Gastroesophageal sphincter (tissue), 4 donors: ENCODE measurements at places on chromosomes 13 and 19. TPM values are rescaled to one million over a fixed set of nuclear protein-coding genes. Genes with fewer than 3 reads are reported as not detected.

DNA sequence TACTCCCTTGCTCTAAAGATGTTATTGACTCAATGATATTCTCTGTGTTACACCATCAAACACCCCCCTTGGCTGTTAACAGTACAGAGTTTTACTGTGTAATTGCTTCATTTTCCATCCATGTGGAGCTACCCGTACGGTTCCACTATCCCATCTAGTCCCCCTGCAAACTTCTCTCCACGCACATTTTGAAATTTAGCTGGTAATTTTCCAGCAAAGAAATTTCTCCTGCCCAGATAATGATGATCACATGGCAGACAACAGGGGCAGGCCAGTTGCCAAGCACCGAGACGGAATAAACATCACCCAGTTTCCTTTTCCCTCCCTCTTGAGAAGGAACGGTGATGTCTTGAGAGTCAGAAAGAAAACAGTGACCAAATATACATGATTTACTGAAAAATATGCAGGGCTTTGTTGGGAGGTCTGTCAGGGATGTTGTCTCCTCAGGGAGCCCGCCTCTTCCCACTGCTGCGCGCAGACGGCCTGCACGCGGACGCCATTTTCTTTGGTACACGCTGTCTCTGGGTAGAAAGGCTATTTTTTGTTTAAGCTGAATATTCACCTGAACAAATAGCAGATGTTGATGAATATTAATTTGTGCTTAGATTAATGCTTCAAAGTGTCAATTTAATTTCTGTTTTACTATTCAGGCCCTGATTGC, 109.9 kb downstream of the OLFM4 start:
- peaks cover 38% of the 10 kb centered on the region for H3K27me3 ChIP-seq
- H3K4me1 ChIP-seq = no peaks in the 10 kb centered on the region
- no peak overlapping the region for H3K4me3 ChIP-seq

- H3K4me1 ChIP-seq = peaks cover 28% of the 10 kb centered on the region
- H3K4me3 ChIP-seq = peak overlapping the region; percentile 83
- ATAC-seq = no peak
- H3K27me3 ChIP-seq = peaks cover 6% of the 10 kb centered on the region
- peak overlapping the region; percentile 91 for H3K27ac ChIP-seq
- no peaks in the 10 kb centered on the region for H3K36me3 ChIP-seq
These were observed 850 bp downstream of the MTMR6 start for GRCh38 chr13:25286308-25286968.

The SIGLEC5 gene
- 0.94 TPM for total RNA-seq

The CEBPA gene
- 11.3 TPM for total RNA-seq

- no peak overlapping the region for H3K27ac ChIP-seq
- no peak overlapping the region for H3K4me3 ChIP-seq
- no peak for ATAC-seq
- no peaks in the 10 kb centered on the region for H3K4me1 ChIP-seq
- no peaks in the 10 kb centered on the region for H3K27me3 ChIP-seq
- H3K36me3 ChIP-seq = no peaks in the 10 kb centered on the region
These were observed 201.7 kb downstream of the ABCC4 start for GRCh38 chr13:95099541-95099940.

GRCh38 chr19:3357271-3357991, 9.0 kb upstream of the NFIC start:
- ATAC-seq = no peak
- H3K27ac ChIP-seq = peak overlapping the region; percentile 100
- no peaks in the 10 kb centered on the region for H3K36me3 ChIP-seq
- no peak overlapping the region for H3K4me3 ChIP-seq

- no peaks in the 10 kb centered on the region for H3K27me3 ChIP-seq
- H3K4me3 ChIP-seq = no peak overlapping the region
These were observed 137.8 kb upstream of the MCF2L start for GRCh38 chr13:112831196-112831595.

DNA sequence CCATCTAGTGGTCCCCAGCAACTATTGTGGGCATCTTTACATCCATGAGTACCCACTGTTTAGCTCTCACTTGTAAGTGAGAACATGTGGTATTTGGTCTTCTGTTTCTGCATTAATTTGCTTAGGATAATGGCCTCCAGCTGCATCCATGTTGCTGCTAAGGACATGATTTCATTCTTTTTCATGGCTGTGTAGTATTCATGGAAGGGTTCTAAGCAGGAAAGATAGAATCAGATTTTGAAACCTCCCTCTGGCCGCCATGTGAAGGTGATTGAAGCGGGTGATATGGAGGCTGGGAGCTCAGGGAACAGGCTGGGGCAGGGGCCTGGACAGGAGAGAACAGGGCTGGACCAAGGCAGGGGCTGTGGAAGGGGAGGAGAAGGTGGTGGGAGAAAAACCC, 20.1 kb downstream of the LTBP4 start:
- no peak for ATAC-seq
- no peaks in the 10 kb centered on the region for H3K4me1 ChIP-seq
- no peaks in the 10 kb centered on the region for H3K27me3 ChIP-seq
- H3K36me3 ChIP-seq = no peaks in the 10 kb centered on the region

GRCh38 chr13:97388373-97388772, 45.6 kb upstream of the RAP2A start:
- no peaks in the 10 kb centered on the region for H3K27me3 ChIP-seq
- H3K36me3 ChIP-seq = no peaks in the 10 kb centered on the region
- no peak overlapping the region for H3K4me3 ChIP-seq
- ATAC-seq = no peak
- no peak overlapping the region for H3K27ac ChIP-seq

- peaks cover 10% of the 10 kb centered on the region for H3K4me1 ChIP-seq
- H3K27ac ChIP-seq = peak overlapping the region; percentile 41
- no peaks in the 10 kb centered on the region for H3K27me3 ChIP-seq
- H3K36me3 ChIP-seq = no peaks in the 10 kb centered on the region
These were observed 5.2 kb downstream of the PLEKHJ1 start for GRCh38 chr19:2230807-2231533.

- peaks cover 39% of the 10 kb centered on the region for H3K36me3 ChIP-seq
- H3K4me3 ChIP-seq = no peak overlapping the region
- ATAC-seq = no peak
- H3K4me1 ChIP-seq = no peaks in the 10 kb centered on the region
- no peak overlapping the region for H3K27ac ChIP-seq
- H3K27me3 ChIP-seq = no peaks in the 10 kb centered on the region
These were observed 185.7 kb downstream of the VWA8 start for GRCh38 chr13:41775251-41775650.

The CGB5 gene
- not detected for total RNA-seq

DNA sequence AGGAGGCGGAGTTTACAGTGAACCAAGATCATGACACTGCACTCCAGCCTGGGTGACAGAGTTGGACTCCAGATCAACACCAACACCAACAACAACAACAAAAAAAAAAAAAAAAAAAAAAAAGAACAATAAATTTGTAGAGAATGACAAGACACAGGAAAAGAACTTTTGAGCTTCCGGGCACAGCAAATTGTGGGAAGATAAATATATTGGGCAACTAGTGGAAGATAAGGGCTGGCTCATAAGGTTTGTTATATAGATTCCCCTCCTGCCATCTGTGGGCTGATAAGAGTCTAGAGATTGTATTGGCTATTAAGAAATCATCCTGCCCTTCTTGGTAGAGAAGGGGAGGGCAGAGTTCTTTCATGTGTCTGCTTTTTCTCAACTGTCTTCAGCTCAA, 33.1 kb upstream of the CYP2S1 start:
- no peaks in the 10 kb centered on the region for H3K27me3 ChIP-seq
- no peak overlapping the region for H3K4me3 ChIP-seq
- H3K27ac ChIP-seq = no peak overlapping the region
- H3K36me3 ChIP-seq = no peaks in the 10 kb centered on the region
- no peaks in the 10 kb centered on the region for H3K4me1 ChIP-seq
- no peak for ATAC-seq

DNA sequence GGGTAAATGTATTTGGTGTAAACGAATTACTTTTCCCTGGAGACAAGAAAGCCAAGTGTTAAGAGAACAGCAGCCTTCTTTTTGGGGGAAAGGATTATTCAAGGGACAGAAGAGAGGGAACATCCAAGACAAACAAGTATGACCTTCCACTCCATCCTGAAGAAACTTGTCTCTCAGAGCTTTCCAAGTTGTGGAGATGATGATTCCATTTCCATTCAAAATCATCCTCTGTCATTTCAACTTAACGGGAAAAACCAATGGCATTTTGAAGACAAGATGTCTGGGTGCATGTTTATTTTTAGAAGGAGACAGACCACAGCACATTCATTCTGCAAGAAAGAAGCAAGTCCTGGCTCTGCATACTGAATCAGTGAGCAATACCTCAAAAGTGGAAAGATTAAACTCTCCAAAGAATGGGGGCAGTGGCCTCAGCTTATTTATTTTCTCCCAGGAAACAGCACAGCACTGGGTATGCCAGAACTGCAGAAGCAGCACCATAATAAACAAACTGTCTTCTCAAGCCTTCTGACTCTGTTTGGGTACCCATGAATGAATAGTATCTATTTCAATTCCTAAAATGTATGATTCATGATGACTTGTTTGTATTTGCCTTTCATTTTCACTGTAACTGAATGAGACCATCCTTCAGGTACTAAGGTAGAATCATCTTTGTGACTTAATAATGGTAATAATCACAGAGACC, 541.0 kb downstream of the RFC3 start:
- H3K4me3 ChIP-seq = no peak overlapping the region
- H3K27ac ChIP-seq = no peak overlapping the region
- no peaks in the 10 kb centered on the region for H3K4me1 ChIP-seq
- H3K27me3 ChIP-seq = no peaks in the 10 kb centered on the region
- no peak for ATAC-seq

The CACNA1A gene
- total RNA-seq = not detected

DNA sequence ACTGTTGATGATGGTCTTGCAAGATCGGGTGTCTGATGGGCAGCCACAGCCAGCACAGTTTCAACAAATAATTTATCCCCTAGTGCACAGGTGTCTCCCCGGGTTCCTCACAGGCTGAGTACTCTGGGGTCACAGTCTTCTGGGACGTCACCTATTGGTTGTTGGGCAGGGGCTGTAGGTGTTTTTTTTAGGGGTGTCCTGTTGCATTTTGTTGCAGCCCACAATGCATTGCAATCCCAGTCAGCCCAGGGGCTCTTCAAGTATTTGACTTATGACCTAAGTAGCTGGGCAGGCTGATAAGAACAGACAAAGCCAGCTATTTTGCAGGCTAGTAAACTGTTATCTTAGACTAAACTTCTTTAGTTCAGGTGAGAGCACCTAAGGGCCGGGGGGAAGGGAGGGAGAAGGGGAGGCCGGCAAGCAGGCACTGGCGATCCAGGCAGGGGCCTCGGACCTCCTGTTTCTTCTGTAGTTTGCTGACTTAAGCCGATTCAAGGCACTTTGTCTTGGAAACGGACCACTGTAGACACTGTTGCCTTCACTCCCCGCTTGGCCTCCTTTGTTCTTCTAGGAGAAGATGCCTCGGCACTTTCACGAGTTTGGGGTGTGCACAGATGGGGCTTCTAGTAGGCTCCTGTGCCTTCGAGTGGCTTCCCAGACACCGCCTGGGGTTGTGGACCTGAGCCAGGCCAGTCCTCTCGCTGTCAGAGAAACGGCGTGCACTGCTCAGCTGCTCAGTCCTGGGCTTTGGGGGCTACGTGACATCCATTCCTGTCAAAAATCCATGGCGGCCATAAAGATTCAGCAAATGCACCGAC, 33.9 kb upstream of the GRTP1 start:
- H3K4me1 ChIP-seq = peaks cover 8% of the 10 kb centered on the region
- H3K36me3 ChIP-seq = no peaks in the 10 kb centered on the region
- no peak overlapping the region for H3K4me3 ChIP-seq
- peak overlapping the region; percentile 85 for H3K27ac ChIP-seq
- no peak for ATAC-seq
- H3K27me3 ChIP-seq = peaks cover 5% of the 10 kb centered on the region

DNA sequence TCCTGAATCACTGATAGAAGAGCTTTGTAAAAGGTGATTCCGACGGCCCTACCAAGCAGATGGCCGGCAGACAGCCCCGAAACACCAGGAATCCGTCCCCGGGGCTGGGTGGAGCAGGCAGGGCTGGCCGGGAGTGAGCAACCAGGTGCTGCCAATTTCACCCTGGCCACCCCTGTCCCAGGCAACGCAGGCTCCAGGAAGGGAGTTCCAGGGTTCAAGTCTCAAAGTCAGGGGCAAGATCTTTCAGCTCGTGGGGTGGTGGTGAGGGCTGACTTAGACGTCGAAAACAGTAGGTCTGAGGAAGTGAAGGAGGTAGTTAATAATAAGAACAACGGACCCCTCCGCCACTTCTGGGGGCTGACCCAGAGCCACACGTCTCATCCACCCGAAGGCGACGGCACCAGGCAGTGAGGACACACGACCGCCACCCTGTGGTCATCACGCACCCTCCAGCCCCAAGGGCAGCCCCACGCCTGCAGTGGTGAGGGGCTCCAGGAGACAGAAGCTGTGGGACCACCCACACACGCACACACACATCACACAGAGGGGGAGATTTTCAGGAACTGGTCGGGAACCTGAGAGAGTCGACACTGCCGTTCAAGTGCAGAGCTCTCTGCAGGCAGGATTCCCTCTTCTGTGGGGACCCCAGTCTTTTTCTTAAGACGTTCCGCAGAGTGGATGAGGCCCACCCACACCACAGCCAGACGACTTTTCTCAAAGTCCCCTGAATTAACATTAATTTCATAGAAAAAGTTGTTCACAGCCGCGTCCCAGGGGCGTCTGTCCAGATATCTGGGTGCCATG, 67.2 kb downstream of the SPACA7 start:
- no peak overlapping the region for H3K27ac ChIP-seq
- no peak for ATAC-seq
- H3K27me3 ChIP-seq = peaks cover 96% of the 10 kb centered on the region
- no peaks in the 10 kb centered on the region for H3K4me1 ChIP-seq
- H3K36me3 ChIP-seq = no peaks in the 10 kb centered on the region

GRCh38 chr13:82407321-82407720, 1475.0 kb downstream of the SLITRK1 start:
- no peaks in the 10 kb centered on the region for H3K4me1 ChIP-seq
- H3K4me3 ChIP-seq = no peak overlapping the region
- H3K27me3 ChIP-seq = no peaks in the 10 kb centered on the region
- ATAC-seq = no peak
- H3K27ac ChIP-seq = no peak overlapping the region

DNA sequence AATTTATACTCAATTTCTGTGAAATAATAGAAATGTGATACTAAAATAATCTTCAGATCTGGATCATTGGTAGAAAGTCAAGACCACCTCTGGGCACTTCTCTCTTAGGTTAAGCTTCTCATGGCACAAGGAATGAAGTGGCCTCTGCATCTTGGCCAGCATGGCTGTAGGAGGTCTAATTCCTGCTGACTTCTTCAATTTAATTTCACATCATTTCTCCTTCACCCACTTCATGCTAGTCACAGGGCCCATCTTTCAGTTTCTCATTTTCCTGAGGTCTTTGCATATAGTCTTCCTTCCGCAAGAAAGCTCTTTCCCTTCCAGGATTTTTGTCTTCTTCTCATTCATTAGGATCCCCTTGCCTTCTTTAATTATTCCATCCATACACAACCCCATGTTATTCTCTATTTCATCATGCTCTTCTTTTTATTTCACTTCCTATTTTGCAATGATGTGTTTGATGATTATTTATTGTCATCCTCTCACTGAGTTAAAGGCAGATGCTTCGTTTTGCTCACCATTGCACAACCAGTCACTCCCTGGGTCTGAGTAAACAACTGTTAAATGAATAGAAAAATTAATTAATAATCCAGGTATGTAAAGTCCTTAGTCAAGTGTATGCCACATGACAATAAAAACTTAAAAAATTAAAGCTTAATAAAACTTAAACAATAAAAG, 397.4 kb downstream of the SPRY2 start:
- H3K27ac ChIP-seq = no peak overlapping the region
- no peaks in the 10 kb centered on the region for H3K36me3 ChIP-seq
- no peaks in the 10 kb centered on the region for H3K4me1 ChIP-seq
- ATAC-seq = no peak
- no peaks in the 10 kb centered on the region for H3K27me3 ChIP-seq
- H3K4me3 ChIP-seq = no peak overlapping the region

The ZNF99 gene
- total RNA-seq = 0.02 TPM

The KLHL1 gene
- total RNA-seq = 0.13 TPM

GRCh38 chr19:18380843-18381242, 5.1 kb upstream of the GDF15 start:
- ATAC-seq = no peak
- H3K36me3 ChIP-seq = no peaks in the 10 kb centered on the region
- H3K27ac ChIP-seq = peak overlapping the region; percentile 74
- no peaks in the 10 kb centered on the region for H3K4me1 ChIP-seq
